ENCODE measurements at places on chromosomes 4 and X. TPM values are rescaled to one million over a fixed set of nuclear protein-coding genes. Genes with fewer than 3 reads are reported as not detected.

Gene CSN1S1
- not detected for total RNA-seq

Gene IL3RA
- total RNA-seq = 4.2 TPM

Gene JCHAIN
- 5.0 TPM for total RNA-seq

Gene XAGE3
- total RNA-seq = not detected

Gene MAGEC1
- not detected for total RNA-seq

Gene GABRE
- total RNA-seq = 32.3 TPM

Gene SLITRK2
- 1.1 TPM for total RNA-seq

Gene EREG
- total RNA-seq = 0.51 TPM

Gene SHOX
- total RNA-seq = not detected

Gene SOWAHB
- not detected for total RNA-seq

Gene PGAM4
- total RNA-seq = not detected

Gene H2BW2
- total RNA-seq = not detected

Gene DCAF4L1
- total RNA-seq = 0.27 TPM

Gene FOXP3
- not detected for total RNA-seq

Gene GPRASP1
- 7.6 TPM for total RNA-seq

Gene PPM1K
- 305 TPM for total RNA-seq

Gene FAM13A
- 12.4 TPM for total RNA-seq

Gene DOCK11
- 26.3 TPM for total RNA-seq

Gene NSG1
- 9.6 TPM for total RNA-seq

Gene MAGEB10
- not detected for total RNA-seq

Gene SMIM9
- not detected for total RNA-seq

Gene MID1IP1
- total RNA-seq = 21.0 TPM

Gene DBET
- total RNA-seq = not detected

Gene SLC9B1
- total RNA-seq = not detected

Measured in heart left ventricle (tissue), 16 donors.